ENCODE measurements at places on chromosomes 3 and 15.

GRCh38 chr3:56823421-56823926, 21.7 kb upstream of the ARHGEF3 start:
- DNase-seq, result no peak

- DNase-seq, result peak; percentile 91
These were observed 5.8 kb upstream of the TUSC2 start for GRCh38 chr3:50333744-50334328.

GRCh38 chr3:119632829-119633228, 27.6 kb downstream of the POPDC2 start:
- DNase-seq, result no peak

GRCh38 chr3:30934208-30934550, 39.7 kb upstream of the GADL1 start:
- peak; percentile 75 for DNase-seq

- DNase-seq, result peak; percentile 18
These were observed 87.8 kb upstream of the SEC13 start for GRCh38 chr3:10408680-10409079.

Measured in GM23248 (cell line).